NCI-H1417 (cell line): ENCODE measurements at places on chromosomes 5 and 9.

DNA sequence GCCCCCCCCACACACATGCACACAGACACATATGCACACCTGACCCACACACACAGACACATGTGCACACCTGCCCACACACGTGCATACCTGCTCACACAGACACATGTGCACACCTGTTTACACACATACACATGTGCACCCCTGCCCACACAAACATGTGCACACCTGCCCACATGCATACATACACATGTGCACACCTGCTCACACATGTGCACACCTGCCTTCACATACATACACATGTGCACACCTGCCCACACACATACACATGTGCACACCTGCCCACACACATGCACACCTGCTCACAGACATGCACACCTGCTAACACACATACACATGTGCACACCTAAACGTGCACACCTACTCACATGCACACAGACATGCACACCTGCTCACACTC, 147.0 kb upstream of the FOXD4L5 start:
- no peak for DNase-seq

DNA sequence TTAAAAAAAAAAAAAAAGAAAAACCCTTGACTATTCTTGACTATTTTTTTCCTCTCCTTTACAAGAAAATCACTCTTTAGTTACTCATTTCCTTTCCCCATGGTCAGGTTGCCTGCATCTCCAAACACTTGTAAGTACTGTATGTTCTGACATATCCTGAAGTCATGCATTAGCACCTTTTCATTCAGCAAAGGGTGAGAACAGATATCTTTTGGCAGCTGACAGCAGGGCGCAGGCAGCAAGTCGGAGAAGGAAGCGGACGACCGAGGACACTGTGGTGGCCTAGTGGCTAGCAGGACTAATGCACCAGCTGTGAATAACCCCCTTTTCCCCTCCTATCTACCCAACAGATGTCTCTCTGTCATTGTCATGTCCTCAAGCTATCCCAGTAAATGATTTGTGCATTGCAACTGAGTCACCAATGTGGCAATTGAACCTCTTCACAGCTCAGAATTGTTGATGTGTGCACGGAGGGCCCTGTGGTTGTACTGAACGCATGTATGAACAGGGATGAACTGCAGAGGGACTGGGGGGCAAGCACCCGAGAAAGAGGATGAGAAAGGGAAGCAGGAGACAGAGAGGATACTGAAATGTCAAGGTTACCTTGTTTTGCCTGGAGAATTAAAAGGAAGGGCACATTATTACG, 996.0 kb upstream of the ARRDC3 start:
- DNase-seq = no peak

DNA sequence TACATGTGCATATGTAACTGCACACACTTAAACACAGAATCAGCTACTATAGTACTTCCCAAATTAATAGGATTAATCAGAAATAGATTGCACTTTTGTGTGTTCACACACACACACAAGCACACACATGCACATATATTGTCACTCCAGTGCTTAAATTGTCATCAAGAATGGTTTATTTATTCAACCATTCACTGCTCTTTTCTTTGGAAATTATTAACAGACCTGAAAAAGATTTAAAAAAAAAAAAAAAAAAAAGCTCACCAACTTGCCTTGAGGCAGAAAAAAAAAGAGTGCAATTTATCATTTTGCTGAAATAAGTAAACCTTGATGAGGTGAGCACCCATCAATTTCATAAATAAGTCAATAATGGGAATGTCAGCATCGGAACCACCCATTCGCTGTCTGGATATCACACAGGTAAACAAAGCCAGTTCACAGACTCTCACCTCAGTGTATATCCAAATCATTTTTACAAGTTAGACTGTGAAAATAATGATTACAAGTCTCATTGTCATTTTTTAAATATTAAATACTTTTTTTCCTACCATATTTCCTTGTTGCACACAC, 562.8 kb downstream of the BNC2 start:
- DNase-seq = no peak

DNA sequence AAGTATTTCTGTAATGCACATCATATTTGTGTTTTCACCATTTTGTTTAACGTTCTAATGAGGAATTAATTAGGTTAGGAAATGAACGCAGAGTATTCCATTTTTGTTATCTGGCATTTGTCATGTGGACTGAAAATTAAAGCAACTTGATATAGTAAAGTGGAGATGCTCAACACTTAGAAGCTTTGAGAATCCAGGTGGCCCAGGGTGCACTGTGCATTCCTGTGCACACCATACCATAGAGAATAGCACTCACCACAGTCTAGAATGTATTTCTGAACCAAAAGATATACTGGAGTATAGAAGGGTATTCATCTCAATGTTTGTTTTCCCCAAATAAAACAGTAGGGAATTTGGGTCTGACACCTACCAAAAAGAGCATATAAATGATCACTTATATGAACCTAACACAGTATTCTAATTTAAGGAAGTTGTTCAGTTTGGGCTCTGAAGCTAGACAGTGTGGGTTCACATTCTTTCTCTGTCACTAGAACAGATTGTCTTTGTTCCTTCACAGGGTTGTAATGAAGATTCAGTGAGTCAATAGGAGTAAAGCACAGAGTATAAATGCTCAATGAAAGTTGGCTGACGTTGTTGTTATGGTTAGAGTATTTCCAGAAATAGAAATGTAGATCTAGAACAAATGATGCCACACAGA, 125.6 kb upstream of the DMRT1 start:
- no peak for DNase-seq

GRCh38 chr5:112649882-112650281, 87.8 kb upstream of the APC start:
- no peak for DNase-seq

DNA sequence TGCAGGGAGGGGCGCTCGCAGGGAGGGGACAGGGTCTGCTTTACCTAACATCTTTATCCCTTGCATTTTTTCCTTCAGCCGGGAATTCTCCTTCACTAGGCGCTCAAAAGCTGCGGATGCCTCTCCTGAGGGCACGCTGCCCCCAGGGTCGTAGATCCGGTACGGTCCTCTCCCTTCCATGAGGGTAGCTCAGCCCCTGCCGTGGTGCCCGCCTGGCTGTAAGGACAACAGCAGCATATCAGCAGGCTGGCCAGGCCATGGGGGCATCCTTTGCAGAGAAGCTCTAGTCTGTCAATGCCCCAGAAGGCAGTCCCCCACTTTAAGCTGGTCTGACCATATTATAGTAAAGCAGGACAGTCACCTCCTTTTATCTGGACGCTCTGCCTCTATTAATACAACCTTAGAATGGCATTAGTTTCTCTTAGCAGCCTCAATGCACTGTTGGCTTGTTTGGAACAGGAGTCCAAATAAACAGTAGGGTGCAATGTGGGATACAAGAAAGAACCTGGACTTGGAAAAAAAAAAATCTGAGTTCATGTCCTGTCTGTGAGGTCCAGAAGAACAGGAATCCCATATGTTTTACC, 15.8 kb downstream of the TNIP1 start:
- no peak for DNase-seq

- DNase-seq = no peak
Measured at GRCh38 chr9:89363311-89363670, 45.0 kb downstream of the SECISBP2 start.

- DNase-seq = no peak
Measured at GRCh38 chr9:6567140-6567591, 78.4 kb downstream of the GLDC start.

DNA sequence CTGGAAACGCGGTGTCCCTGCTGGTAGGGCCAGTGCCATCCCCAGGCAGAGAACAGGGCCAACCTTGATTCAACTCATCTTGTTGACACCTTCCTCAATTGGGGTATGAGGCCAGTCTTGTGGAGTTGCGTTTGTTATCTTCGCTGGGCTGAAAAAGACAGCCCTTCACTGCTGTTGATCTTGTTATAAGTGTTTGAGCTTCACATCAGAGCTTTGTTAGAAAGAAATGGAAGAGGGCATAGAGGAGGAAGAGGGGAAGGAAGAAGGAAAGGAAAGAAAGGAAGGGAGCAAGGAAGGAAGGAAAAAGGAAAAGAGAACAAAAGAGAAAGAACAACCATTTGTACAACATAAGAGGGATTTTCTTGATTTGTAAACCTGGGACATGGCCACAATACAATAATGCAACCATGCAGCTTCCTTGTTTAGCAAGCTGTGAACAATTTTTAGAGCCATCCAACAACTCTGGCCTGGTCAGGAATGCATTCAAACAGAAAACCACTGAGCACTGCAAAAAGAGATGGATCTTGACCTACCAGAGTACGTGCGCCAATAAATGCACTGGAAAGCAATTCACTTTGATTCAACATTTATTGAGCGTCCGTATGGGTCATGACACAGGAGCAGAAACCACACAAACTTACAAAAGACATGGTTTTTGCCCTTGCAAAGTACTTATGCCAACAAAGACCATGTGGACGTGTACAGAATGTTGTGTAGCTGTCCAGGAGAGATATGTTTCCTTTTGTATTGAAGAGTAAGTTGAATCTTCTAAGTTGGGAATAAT, 152.9 kb downstream of the TLE1 start:
- DNase-seq = no peak

- no peak for DNase-seq
Measured at GRCh38 chr9:86256653-86257052, 2.8 kb downstream of the C9orf153 start.
